ENCODE measurements at places on chromosomes 3 and 15.

- no peak for DNase-seq
Measured at GRCh38 chr3:5013021-5013906, 34.0 kb downstream of the BHLHE40 start.

GRCh38 chr15:89089316-89090230 is 1.3 kb downstream of the ABHD2 start:
- DNase-seq: no peak

- no peak for DNase-seq
Measured at GRCh38 chr3:144553301-144553700, 581.7 kb downstream of the DIPK2A start.

- DNase-seq: no peak
Measured at GRCh38 chr3:144801890-144802289, 830.3 kb downstream of the DIPK2A start.

DNA sequence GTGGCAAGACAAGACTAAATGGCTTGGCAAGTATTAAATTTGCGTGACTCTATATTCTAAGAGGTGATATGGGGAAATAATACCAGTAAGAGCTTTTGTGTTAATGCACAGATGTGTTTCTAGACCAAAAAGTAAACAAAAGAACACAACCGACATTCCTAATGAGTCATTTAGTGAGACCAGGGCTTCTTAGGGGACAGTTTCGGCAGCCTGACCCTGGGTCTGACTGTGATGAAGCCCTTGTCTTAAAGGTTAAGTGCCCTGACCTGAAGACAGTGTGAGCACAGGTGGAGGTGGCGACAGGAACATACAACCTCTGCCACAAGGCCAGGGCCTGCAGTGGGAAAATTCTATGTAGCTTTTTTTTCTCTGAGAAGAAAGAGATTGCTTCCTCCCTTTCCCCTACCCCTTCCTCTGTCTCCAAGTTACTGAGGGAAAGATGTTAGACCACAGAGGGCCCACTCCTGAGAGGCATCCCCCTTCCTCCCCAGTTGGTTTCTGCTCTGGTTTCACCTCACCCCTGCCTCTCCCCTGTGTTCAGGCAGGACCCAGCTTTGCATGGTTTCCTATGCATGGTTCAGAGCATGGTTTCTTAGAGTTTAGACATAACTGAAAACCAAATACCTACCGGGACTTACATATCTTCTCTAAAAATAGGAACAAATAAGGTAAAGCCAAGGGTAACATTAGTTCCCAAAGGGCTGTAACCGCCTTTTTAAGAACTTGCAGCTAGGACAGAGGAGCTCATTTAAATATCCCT is 24.8 kb upstream of the CMTM7 start:
- DNase-seq: no peak

DNA sequence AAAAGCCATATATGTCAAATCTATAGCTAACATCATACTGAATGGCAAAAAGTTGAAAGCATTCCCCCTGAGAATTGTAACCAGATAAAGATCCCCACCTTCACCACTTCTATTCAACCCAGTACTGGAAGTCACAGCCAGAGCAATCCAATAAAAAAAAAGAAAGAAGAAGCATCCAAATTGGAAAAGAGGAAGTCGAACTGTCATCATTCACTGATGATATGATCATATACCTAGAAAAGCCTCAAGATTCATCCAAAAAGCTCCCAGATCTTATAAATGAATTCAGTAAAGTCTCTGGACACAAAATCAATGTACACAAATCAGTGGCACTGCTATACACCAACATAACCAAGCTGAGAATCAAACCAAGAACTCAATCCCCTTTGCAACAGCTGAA is 97.4 kb downstream of the CBLB start:
- DNase-seq: no peak

GRCh38 chr3:117355566-117355965 is 646.0 kb downstream of the TUSC7 start:
- no peak for DNase-seq

DNA sequence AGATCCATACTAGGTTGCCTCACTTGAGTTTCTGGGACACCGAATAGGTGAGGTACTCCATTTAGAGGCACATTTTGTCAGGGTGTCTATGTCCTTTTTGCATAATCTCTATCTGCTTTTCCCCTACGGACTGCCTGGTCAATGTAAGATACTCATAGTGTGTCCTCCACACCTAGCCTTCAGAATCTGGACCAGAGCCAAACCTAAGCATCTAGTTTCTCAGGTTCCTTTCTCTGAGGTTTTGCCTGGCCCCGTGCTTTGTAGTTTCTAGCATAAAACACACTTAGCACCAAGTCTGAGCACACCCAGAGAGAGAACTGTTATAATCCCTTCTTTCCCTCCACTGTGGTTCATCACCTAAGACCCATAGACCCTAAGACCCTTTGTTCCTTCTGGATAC is 105.9 kb upstream of the MLF1 start:
- no peak for DNase-seq

DNA sequence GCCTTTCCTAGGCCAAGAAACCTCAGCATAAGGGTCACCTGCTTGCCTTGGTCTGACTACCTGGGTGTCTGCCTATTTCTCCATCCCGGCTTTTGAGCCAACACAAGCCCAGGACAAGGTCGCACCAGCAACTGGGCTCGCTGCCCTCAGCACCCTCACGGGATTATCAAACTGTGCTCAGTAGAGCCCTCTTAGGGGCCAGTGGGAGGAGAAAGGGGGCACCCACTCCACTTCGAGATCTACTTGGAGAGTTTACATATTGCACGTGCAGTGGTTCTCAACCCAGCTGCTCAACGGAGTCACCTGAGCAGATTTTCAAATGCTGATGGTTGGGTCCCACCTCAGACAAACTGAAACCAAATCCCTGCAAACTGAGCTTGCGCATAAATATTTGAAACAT is 31.1 kb downstream of the TSPAN3 start:
- DNase-seq: no peak

DNA sequence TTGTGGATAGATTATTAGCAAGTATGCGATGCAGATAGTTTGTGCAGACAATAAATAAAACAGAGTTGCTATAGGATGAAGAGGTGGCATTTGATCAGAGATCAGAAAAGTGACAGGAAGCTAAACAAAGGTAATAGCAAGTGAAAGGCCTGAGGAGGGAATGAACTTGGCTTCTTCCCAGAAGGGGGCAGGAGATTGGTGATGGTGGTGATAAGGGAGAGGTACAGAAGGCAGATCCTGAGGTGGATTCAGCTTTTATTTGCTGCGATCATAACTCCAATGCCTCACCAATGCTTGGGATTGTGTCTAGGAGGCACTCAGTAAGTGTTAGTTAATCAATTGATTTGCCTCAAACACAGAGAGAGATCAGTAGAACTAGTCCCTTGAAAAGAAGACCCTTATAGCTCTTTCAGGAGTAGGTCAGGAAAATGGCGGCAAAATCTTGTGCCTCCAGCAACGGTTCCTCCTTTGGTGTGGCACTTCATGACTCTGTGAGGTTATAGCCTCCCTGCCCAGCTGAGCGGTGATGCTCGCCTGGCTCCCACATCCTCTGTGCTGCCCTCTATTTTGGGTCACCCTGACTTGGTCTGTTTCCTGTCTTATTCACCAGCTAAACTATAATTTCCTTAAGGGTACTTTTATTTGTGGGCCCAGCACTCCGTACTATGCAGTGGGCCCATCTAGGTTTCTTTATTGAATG is 37.5 kb downstream of the TGFBR2 start:
- no peak for DNase-seq

DNA sequence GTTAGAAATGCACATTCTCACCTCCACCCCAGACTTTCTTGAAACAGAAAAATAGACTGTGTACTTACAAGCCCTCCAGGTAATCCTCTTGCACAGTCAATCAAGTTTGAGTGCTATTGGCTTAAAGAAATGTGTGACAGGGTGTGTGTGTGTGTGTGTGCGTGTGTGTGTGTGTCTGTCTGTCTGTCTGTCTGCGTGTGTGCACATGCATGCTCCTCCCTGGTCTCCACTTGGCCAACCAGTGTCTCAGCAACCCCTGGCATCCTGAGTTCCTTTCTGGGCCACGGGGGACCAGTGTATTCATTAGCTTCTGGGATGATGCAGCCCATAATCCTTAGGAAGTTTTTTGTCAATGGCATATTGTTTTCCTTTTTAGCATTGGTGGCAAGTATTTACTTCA is 128.8 kb upstream of the IL12A start:
- DNase-seq: no peak

DNA sequence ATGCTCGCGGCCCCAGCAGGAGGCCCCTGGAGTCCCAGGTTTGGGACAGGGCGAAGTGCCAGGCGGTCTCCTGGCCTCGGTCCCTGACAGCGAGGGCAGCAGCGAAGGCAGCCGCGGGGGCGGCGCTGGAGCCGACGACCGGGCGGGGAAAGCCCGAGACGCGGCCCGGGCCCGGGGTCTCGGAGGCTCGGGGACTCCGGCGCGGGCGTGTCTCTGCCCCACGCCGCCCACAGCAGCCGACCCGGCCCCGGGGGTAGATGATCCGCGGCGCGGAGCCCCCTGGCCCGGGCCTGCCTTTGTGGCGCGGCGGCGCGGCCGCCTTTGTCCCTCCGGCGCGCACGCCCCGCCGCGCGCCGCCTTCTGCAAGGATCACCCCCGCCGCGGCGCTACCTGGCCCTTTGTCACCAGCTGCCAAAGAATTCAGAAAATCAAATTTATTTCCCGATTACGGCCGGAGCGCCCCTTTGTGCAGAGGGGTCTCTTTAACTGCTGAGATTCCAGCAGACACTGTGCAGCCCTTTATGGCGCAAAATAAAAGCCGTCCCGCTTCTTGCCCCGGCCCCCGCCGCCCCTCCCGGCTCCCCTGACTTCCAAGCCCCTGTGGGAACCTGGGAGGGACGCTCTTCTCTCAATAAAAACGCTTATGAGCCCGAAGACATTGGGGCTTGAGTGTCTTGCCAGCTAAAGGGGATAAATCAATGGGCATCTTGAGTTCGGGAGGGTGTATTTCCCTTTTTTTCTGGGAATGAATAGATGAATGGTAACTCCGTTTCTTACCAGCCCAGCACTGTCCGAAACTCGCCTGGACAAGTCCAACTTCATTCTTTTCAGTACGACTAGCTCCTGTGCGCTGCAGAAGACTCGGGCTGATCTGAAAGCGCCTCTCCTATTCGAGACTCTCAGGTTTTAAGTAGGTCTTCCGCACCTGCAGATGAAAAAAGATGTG is 68.4 kb downstream of the HES1 start:
- no peak for DNase-seq

GRCh38 chr3:195274259-195274966 is 3.5 kb upstream of the XXYLT1 start:
- DNase-seq: no peak

GRCh38 chr15:34861214-34861613 is 65.9 kb upstream of the ACTC1 start:
- DNase-seq: no peak

GRCh38 chr3:24042174-24043059 is 97.3 kb downstream of the NR1D2 start:
- DNase-seq: peak; percentile 52

- no peak for DNase-seq
Measured at GRCh38 chr15:34725556-34725955, 29.2 kb downstream of the GJD2 start.

DNA sequence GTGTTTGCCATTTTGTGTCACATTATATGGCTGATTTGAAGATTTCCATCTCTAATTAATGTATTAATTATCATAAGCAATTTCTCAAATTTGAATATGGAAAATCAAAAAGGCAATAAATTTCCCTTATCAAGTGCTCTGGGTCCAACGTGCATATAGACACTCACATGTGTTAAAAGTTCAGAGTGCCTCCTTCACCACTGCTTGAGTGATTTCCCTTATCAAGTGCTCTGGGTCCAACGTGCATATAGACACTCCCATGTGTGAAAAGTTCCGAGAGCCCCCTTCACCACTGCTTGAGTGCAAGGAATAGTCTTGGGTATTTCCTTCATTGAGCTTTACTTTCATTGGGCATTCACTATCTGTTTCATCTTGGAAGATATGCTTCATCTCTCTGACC is 421.0 kb upstream of the ZNF717 start:
- DNase-seq: no peak

- DNase-seq: no peak
Measured at GRCh38 chr15:79370716-79371115, 59.8 kb downstream of the TMED3 start.

DNA sequence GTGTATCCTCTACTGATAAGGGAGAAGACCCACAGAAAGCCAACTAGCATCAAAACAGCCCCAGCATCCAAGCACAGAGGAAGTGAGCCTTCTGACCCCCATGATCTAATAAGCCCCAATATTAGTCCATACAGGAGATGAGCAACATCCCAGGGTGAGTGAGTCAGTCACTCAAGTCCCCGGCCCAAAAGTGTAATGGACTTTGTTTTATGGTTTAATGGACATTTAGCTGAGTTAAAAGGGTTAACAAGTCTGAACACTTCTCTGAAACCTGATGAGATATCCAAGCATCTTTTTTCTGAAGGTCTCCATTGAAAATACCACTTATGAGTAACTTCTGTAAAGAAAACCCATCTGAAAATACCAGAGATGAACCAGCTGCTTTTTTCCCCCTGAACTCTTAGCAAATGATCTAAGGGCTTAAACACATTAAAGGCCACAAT is 115.6 kb downstream of the GREM1 start:
- DNase-seq: no peak

DNA sequence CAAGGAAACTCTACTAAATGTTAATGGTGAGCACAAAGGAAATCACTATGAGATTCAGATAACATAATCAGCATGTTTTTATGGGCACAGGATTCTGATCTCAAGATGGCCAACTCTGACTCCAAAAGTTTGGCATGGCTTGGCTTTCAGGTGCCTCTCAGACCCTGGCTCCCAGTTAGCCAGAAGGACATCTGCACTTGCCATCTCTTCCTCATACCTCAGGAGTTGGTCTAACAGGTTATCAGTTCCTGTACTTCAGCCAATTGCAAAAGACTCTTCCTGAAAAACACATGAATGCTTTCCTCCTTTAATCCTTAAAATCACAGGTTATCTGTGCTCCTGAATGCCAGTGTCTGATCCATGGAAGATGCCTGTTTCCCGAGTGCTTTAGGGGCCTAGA is 25.0 kb downstream of the TMPRSS7 start:
- DNase-seq: no peak

- DNase-seq: no peak
Measured at GRCh38 chr3:188734395-188734794, 437.4 kb upstream of the TPRG1 start.

GRCh38 chr15:81146006-81146405 is 11.9 kb downstream of the CFAP161 start:
- no peak for DNase-seq

DNA sequence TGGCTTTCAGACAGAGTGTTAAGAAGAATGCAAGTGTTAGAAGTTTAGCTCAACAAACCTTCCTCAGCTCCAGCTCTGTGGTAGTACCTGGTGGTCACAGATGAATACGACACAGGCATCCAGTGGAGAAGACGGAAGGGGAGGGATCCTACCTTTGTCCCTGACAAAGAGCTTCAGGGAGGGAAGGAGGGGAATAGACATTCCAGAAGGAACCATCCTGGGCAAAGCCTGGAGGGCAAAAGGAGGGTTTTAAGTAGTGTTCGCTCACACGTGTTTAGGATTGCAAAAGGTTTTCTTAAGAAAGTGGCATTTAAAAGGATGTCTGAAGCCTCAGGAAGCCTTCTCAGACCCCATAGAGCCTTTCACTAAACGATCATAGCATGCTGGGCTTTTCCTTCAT is 2.8 kb downstream of the CHCHD4 start:
- no peak for DNase-seq

All from AG09319 (cell line).